T-helper 17 cell (primary cell): ENCODE measurements at places on chromosomes 5 and 9. TPM values are rescaled to one million over a fixed set of nuclear protein-coding genes. Genes with fewer than 3 reads are reported as not detected.

The GLIPR2 gene
- total RNA-seq: 51.4 TPM

The DDX4 gene
- total RNA-seq: not detected

The C5orf52 gene
- total RNA-seq: not detected

The TPD52L3 gene
- total RNA-seq: not detected

The CCDC192 gene
- total RNA-seq: 0.45 TPM

The CNTNAP3B gene
- 0.37 TPM for total RNA-seq

The CER1 gene
- total RNA-seq: not detected

The TOR4A gene
- 2.1 TPM for total RNA-seq

The FOXD4L5 gene
- total RNA-seq: not detected

The CYLC2 gene
- total RNA-seq: not detected

The FREM1 gene
- not detected for total RNA-seq

The ADAMTSL1 gene
- total RNA-seq: not detected

The ZNG1F gene
- total RNA-seq: 7.3 TPM

The TLX3 gene
- not detected for total RNA-seq

The ELAVL2 gene
- not detected for total RNA-seq

The ARL10 gene
- total RNA-seq: 7.3 TPM

The MED27 gene
- total RNA-seq: 28.9 TPM

The PIP5KL1 gene
- total RNA-seq: 2.3 TPM

The ENTPD2 gene
- total RNA-seq: not detected

The PCDHB5 gene
- total RNA-seq: 0.34 TPM

The NTRK2 gene
- total RNA-seq: 1.6 TPM

The NAIP gene
- 21.0 TPM for total RNA-seq

The NUDT12 gene
- total RNA-seq: 0.57 TPM

The DCANP1 gene
- not detected for total RNA-seq

The GPR151 gene
- not detected for total RNA-seq

The MARCOL gene
- not detected for total RNA-seq

The NEUROG1 gene
- not detected for total RNA-seq

The SLCO4C1 gene
- 0.13 TPM for total RNA-seq

The PTGES gene
- 0.15 TPM for total RNA-seq

The IL3 gene
- total RNA-seq: not detected

The SLC36A1 gene
- total RNA-seq: 5.9 TPM

The TMEM174 gene
- not detected for total RNA-seq

The PALM2AKAP2 gene
- not detected for total RNA-seq

The PRUNE2 gene
- not detected for total RNA-seq

The LHFPL2 gene
- 4.3 TPM for total RNA-seq

The TEX48 gene
- not detected for total RNA-seq

The SARDH gene
- total RNA-seq: 2.2 TPM

The JAKMIP2 gene
- 2.4 TPM for total RNA-seq

The LHX3 gene
- 0.18 TPM for total RNA-seq

The ITK gene
- 235 TPM for total RNA-seq

The SLC4A9 gene
- total RNA-seq: not detected

The PCDHGA5 gene
- total RNA-seq: not detected

The CDH9 gene
- total RNA-seq: not detected

The FOXD1 gene
- not detected for total RNA-seq

The ENHO gene
- total RNA-seq: not detected

The LCN9 gene
- total RNA-seq: not detected

The STPG3 gene
- total RNA-seq: not detected

The LRRC19 gene
- not detected for total RNA-seq

The MYMK gene
- total RNA-seq: not detected

The OTP gene
- total RNA-seq: not detected

The CARTPT gene
- total RNA-seq: not detected

The GPX8 gene
- not detected for total RNA-seq

The SLC6A3 gene
- not detected for total RNA-seq

The AGPAT2 gene
- total RNA-seq: 7.7 TPM

The GABRA6 gene
- not detected for total RNA-seq

The IL13 gene
- 0.20 TPM for total RNA-seq

The CCNI2 gene
- 13.7 TPM for total RNA-seq

The PRKACG gene
- not detected for total RNA-seq
